ENCODE measurements at places on chromosomes 7 and 10.

DNA sequence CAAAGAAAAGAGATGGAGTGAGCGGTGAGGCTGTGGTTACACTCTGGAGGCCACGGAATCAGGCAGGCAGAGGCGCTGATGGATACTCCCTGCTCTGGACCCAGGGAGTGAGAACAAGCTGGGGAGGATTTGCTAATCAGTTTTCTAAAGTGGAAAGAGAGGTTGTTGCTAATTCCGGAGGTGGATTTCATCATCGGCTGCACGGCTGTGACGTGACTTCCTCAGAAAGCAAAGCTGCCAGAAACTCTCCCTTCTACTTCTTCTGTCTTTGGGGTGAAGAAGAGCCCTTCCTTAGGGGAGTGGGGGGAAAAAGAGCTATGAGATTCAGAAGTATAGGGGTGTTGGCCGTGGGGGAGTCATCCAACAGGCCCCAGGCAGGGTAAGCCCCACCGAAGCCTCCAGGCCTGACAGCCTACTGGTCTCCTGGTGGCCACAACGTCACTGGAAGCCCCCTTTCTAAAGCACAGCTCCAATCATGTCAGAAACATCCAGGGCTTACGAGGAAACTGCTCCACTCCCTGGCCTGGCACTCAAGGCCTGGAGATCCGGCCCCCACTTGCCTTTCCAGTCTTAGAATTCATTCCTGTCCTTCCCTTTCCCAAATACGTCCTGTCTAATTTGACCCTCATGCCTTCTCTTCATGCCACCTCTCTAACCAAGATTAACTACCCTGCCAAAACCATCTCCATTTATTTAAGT lies 114.5 kb downstream of the HIP1 start:
- DNase-seq: peak; percentile 27

DNA sequence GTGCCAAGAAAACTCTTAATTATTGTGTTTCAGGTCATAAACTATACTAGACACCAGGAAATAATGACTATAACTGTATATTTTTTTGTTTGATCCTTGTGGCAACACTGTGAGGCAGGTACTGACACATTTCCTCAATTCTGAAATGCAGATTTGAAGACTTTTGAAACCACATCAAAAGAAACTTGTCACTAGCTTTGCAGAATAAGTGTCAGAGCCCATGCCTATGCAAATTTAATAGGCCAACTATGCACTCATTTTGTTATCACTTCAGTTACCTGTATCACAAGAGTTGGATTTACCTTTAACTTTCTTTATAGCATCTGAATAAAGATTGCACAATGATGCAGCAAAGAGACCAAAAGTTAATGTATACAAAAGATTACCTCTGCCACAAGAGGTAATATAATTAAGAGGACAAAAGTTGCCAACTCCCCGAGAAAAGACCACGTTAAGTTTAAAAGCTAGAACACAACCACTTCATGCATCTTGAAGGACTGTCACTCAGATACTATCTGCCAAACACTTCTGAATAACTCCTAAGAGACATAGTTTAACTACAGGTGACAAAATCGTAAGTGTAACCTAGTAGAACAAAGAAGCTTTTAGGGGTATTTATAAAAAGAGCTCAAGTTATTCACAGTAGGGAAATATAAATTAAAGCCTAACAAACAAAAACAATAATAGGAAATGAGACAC lies 80.5 kb downstream of the ELAPOR2 start:
- peak; percentile 79 for DNase-seq

DNA sequence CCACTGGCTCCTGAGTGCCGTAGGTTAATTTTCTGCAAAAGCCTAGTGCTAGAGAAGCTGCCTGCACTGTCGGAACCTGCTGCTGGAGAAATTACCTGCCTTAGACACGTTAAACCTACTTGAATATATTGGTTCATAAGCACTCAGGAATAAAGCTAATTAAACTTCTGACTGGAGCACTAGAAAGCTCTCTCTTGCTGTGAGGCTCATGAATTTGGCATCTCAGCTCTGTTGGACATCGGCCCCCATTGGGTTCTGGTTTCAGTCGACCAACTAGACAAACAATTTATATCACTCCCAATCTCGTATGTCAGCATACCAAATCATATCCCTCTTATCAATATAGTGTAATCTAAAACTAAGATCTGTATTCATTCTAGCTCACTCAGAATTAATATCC lies 52.4 kb upstream of the SEMA3C start:
- DNase-seq: no peak

DNA sequence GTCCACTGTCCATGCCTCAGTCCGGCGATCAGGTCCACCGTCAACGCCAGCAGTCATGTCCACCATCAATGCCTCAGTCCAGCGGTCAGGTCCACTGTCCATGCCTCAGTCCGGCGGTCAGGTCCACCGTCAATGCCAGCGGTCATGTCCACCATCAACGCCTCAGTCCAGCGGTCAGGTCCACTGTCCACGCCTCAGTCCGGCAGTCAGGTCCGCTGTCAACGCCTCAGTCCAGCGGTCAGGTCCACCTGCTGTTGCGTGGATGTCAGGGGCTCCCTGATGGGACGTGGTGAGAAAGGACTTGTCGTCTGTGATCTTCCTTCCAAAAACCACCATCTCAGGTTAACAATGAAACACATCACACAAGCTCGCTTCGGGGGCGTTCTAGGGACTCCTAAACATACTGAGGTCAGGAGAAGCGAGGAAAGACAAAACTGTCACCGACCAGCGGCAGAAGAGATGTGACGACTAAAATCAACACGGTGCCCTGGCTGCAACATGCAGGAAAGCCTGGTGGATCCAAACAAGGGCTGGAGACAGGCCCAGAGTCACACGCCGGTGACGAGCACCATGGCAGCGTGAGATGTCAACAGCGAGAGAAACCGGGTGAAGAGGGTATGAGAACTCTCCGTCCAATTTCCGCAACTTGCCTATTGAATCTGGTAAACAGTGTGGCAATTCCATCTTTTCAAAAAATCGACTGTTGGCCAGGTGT lies 264.2 kb downstream of the MAD1L1 start:
- DNase-seq: no peak

DNA sequence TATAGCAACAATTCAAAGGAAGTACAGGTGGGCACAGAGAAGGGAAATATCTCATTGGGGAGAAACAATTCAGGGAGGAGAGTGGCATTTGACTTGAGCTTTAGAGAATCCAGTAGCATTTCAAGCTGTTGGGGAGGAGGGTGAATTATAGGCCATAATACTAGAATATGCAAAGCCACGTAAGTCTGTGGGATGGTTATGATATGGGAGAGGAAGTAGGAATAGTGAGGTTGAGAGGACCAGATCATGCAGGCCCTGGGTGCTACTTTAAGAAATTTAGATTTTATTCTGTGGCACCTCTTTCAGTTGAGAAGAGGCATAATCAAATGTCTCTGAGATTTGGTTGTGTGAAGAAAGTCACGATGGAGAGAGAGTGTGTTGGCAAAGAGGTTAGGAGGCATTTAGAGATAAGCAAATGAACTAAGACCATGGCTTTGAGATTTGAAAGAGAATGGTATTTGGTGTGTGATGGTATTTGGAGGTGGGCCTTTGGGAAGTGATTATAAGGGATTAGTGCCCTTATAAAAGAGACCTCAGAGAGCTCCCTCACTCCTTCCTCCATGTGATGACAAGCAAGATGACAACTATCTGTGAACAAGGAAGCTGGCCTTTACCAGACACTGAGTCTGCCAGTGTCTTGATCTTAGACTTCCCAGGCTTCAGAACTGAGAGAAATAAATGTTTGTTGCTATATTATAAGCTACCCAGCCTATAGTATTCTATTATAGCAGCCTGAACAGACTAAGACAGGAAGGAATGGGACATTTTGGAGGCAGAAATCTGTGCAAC lies 15.1 kb downstream of the ADD3 start:
- no peak for DNase-seq

GRCh38 chr7:137903382-137904169 lies 56.8 kb upstream of the DGKI start:
- peak; percentile 74 for DNase-seq

GRCh38 chr7:106031300-106032035 lies 68.4 kb downstream of the CDHR3 start:
- no peak for DNase-seq

Measured in CD4-positive, alpha-beta T cell treated with Interleukin-4 for 1 hour (primary cell).